Naive B cell (primary cell): ENCODE measurements at places on chromosomes 12 and 14. TPM values are rescaled to one million over a fixed set of nuclear protein-coding genes. Genes with fewer than 3 reads are reported as not detected.

The SLC6A15 gene
- polyA plus RNA-seq: not detected

The BDKRB1 gene
- polyA plus RNA-seq: not detected

The VIPAS39 gene
- 8.6 TPM for polyA plus RNA-seq

The DIO2 gene
- polyA plus RNA-seq: not detected

The PTHLH gene
- polyA plus RNA-seq: not detected

GRCh38 chr14:103699901-103700752 lies 15.1 kb downstream of the XRCC3 start:
- H3K27ac ChIP-seq: peak overlapping the region; percentile 47
- peak overlapping the region; percentile 18 for H3K4me3 ChIP-seq
- no peaks in the 10 kb centered on the region for H3K36me3 ChIP-seq
- H3K27me3 ChIP-seq: no peaks in the 10 kb centered on the region

DNA sequence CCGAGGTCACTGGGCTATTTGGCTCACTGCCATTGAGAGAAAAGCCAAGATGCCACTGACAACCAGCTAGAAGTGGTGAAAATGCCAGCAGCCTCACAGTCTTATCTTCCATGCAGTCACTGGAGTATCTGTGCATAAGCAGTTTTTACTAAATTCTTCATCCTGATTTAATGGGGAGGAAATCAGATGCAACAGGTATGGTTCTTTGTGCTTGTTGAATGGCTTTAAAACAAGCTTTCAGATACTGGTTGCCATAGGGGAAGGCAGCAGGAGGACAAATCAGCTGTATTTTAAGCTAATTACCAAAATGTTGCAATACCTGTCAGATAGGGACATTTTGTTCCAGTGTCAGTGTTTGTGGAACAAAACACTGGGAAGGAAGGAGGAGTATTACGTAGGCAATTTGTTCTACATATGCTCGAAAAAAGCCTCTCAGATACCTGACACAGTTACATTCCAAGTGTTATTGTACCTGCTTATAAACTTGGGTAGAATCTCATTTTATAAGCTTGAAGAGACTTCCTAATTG lies 54.1 kb upstream of the ARHGAP5 start:
- H3K27ac ChIP-seq: no peak overlapping the region
- peaks cover 4% of the 10 kb centered on the region for H3K27me3 ChIP-seq
- DNase-seq: no peak
- no peaks in the 10 kb centered on the region for H3K36me3 ChIP-seq
- no peak overlapping the region for H3K4me3 ChIP-seq

DNA sequence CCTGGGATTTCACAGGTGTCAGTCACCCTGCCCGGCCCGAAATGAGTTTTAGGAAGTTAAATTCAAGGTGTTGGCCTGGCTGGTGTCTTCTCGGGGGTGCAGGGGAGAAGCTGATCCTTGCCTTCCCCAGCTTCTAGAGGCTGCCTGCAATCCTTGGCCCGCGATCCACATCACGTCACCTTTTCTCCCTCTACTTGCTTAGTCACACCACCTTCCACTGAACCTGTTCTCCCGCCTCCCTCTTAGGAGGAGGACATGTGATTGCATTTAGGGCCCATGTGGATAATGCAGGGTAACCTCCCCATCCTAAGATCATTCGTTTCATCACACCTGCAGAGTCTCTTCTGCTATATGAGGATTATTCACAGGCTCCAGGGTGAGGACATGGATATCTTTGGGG lies 25.4 kb upstream of the ATXN2 start:
- no peaks in the 10 kb centered on the region for H3K4me1 ChIP-seq
- H3K27me3 ChIP-seq: peaks cover 8% of the 10 kb centered on the region
- DNase-seq: no peak
- no peak overlapping the region for H3K27ac ChIP-seq

GRCh38 chr14:103547941-103548462 lies 14.5 kb downstream of the BAG5 start:
- H3K27ac ChIP-seq: no peak overlapping the region
- no peaks in the 10 kb centered on the region for H3K36me3 ChIP-seq
- H3K4me1 ChIP-seq: no peaks in the 10 kb centered on the region
- no peak overlapping the region for H3K4me3 ChIP-seq
- no peak for DNase-seq

- no peaks in the 10 kb centered on the region for H3K36me3 ChIP-seq
- H3K4me3 ChIP-seq: no peak overlapping the region
- peaks cover 37% of the 10 kb centered on the region for H3K27me3 ChIP-seq
- no peaks in the 10 kb centered on the region for H3K4me1 ChIP-seq
Observed at GRCh38 chr12:131356485-131357184, 354.3 kb upstream of the SFSWAP start.

GRCh38 chr14:58737511-58737910 lies 99.7 kb downstream of the DACT1 start:
- H3K36me3 ChIP-seq: no peaks in the 10 kb centered on the region
- H3K27me3 ChIP-seq: no peaks in the 10 kb centered on the region
- no peak for DNase-seq
- H3K4me3 ChIP-seq: no peak overlapping the region

GRCh38 chr12:115353467-115353866 lies 669.5 kb upstream of the TBX3 start:
- H3K27me3 ChIP-seq: peaks cover 13% of the 10 kb centered on the region
- H3K27ac ChIP-seq: no peak overlapping the region
- no peaks in the 10 kb centered on the region for H3K36me3 ChIP-seq
- no peak overlapping the region for H3K4me3 ChIP-seq

DNA sequence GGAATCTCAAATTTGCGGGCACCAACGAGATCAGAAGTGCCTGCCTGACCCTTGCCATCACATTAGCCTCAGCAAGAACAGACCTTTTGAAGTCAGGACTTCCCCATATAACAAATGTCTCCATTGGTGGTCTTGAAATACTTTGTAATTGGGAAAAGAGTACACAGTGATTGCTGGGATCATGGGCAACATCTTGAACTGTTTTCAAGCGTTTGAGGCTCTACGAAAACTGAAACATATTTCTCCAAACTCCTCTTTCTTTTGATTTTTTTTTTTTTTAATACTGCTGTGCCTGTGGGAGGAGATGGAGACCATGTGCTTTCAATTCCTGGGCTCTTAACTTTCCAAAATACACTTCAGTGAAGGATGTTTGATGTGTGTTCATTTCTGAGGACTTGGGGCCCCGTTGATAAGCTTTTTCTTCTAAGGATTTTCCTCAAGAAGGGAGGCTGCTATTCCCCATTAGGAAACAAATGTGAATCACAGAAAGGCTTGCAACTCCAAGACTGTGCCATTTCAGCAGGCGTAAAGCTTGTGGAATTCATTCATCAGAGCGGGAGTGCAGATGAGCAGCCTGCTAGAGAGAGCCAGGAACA lies 94.5 kb downstream of the TMEM132C start:
- no peak overlapping the region for H3K27ac ChIP-seq
- H3K36me3 ChIP-seq: no peaks in the 10 kb centered on the region
- no peak overlapping the region for H3K4me3 ChIP-seq
- H3K27me3 ChIP-seq: peaks cover 11% of the 10 kb centered on the region
- DNase-seq: no peak
- no peaks in the 10 kb centered on the region for H3K4me1 ChIP-seq

DNA sequence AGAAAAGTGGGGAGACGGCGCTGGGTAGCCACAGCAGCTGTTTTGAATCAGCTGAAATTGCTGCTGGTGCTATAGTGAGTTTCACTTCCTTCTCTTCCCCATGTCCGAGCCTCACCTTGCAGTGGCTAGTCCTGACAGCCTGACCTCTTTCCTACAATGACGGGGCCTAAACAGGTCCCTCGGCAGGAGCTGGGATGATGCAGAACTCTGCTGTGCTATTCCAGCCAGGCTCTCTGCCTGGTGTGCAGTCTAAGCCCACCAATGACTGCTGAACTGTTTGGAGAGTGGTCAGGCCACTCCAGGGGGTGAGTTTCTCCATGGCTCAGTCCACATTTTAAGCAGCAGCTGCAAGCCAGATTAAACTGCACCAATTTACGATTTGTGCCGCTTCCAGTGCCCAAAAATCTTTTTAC lies 207.3 kb downstream of the TTC7B start:
- H3K27me3 ChIP-seq: no peaks in the 10 kb centered on the region
- no peaks in the 10 kb centered on the region for H3K36me3 ChIP-seq
- DNase-seq: no peak
- no peaks in the 10 kb centered on the region for H3K4me1 ChIP-seq
- H3K27ac ChIP-seq: no peak overlapping the region

DNA sequence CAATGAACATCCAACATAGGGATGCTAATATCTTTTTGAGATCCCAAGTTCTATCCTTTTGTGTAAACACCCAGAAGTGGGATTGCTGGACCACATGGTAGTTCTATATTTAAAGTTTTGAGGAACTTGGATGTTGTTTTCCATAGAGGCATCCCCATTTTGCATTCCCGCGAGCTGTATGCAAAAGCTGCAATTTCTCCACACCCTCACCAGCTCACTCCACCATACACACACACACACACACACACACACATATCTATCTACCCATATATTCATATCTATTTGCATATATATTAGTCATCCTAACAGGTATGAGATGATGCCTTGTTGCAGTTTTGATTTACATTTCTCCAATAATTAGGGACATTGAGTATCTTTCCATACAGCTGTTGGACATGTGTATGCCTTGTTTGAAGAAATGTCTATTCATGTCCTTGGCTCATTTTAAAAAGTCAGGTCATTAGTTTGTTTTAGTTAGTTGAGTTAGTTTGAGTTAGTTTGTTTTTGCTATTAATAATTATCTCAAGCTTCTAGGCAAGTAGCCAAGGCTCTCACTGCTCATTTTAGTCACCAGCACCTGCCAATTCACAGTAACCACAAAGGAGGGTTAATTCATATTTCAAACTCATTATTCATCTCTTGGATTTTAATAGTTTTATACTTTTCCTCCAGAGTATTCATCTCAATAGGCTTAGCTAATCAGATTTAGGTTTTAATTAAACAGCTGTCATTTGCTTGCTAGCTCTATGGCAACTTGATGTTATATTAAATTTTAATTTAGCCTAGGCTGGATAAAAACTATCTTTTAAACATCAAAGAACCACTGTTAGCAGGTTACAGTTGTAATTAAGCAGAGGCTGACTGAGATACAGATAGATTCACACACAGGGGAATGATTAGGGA lies 1435.9 kb upstream of the TMEM132C start:
- H3K36me3 ChIP-seq: no peaks in the 10 kb centered on the region
- H3K4me3 ChIP-seq: no peak overlapping the region
- no peak overlapping the region for H3K27ac ChIP-seq
- peaks cover 8% of the 10 kb centered on the region for H3K27me3 ChIP-seq
- DNase-seq: no peak
- no peaks in the 10 kb centered on the region for H3K4me1 ChIP-seq

DNA sequence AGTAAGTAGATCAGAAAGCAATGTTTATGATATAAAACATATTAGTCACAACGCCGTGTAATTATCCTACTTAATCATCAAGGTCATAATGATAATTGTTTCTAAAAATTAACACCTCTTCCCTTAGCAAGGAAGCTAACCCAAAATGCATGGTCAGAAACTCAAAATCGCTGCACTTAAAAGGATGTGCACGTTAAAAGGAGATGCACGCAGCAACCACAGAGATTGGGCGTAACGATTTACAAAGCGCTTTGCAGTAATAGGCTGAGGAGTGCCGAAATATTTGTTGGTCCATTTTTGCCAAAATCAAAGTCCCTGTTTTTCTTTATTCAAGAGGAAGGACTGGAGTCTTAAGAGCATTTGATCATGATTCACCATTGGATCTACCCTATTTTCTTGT lies 1077.2 kb downstream of the VRK1 start:
- no peaks in the 10 kb centered on the region for H3K4me1 ChIP-seq
- H3K4me3 ChIP-seq: no peak overlapping the region
- H3K27ac ChIP-seq: no peak overlapping the region

GRCh38 chr14:39055786-39056474 lies 47.1 kb downstream of the SEC23A start:
- no peak overlapping the region for H3K4me3 ChIP-seq
- H3K27ac ChIP-seq: peak overlapping the region; percentile 70
- H3K27me3 ChIP-seq: no peaks in the 10 kb centered on the region

DNA sequence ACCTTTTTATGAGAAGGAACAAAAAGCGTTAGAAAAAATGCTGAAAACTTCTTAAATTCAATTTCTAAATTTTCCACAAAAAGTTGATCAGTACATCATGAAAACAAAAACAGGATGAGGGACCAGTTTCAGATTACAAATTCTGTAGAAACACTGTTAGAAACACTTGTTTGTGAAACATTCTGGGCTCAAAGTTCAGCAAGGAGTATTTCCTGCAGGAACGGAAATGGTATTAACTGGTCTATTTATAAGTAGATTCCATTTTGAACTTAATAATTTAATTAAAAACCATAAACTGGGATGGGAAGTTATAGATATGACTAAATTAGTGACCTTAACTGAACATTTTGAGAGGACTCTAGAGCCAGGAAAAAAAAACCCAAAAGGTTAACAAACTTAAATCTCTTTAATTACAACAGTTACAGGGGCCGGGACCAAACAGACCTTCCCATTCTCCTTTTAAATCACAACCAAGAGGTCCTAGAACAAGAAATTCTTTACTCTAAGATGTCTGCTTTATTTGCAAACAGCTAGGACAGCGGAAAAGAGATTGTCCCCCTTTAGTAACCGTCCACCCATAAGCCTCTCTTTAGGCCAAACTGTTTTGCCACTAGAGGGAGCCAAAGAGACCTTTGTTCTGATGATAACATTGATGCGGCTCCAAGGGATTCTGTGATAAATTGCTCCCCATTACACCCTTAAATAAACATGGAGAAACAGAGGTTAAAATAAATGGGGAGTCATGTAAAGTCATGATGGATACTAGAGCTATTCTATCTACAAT lies 69.0 kb upstream of the RERGL start:
- no peaks in the 10 kb centered on the region for H3K27me3 ChIP-seq
- peak; percentile 4 for DNase-seq
- no peak overlapping the region for H3K27ac ChIP-seq
